Skin of body (tissue), 3 donors: ENCODE measurements at places on chromosomes 5 and 9. TPM values are rescaled to one million over a fixed set of nuclear protein-coding genes. Genes with fewer than 3 reads are reported as not detected.

GRCh38 chr5:159031513-159031912 is 68.2 kb downstream of the EBF1 start:
- DNase-seq = no peak

DNA sequence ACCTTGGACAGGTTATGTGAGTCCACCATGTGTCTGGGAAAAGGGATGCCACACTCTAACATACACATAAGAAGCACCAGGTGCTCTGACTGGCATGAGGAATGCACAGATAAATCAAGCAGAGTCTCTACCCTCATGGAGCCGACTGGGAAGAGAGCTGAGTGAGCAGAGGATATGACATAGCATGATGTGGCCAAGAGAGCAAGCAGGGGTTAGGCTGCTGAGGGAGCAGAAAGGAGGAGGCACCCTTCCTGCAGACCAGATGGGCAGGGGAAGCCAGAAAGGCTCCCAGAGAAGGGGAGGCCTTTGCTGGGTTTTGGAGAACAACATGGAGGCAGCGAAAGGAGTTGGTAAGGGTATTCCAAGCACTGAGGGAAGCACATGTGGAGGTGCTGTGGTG is 223.1 kb downstream of the GNA14 start:
- DNase-seq = no peak

DNA sequence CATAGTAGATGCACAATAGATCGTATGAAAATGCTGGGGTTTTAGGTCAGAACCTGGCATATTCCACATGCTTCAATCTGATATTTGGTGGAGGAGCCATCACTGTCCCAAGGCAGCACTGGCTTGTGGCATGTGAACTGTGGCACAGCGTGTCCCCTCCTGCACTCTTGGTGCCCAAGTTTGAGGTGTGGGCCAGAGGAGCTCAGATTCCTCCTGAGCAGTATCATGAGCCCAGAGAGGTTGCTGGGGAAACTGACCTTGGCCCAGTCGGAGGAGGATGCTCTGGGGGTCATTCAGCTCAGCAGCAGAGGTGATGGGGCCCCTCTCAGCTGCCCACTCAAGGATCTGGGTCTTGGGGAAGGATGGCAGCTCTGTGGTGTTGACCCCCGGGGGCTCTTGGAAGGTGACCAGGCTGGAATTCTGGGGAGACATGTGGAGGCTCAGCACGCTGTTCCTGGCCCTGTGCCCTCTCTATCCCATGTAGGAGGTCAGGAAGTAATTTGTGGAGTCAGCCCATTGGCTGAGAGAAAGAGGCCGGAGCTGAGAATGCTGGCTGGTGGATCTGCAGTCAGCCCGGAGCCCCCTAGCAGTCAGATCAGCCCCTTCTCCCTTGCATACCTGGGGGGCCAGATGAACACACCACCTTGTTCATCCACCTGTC is 23.7 kb downstream of the FPGS start:
- no peak for DNase-seq

DNA sequence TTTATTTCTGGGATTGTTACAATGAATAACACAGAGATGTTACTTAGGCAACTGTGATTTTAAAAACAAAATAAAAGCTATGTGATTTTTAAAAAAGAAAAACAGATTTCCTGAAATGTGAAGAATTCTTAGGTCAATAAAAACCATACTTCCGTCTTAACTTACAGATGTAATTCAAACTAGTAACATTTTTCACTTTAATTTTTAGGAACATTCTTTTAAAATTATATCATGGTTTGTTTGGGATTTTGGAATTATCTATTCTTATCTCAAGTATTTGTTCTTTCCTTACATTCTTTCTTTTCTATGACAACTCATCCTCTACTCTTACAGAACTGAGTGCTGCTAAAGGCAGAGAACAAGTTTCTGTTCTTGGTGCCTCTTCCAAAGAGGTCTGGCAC is 159.5 kb downstream of the RAPGEF6 start:
- DNase-seq = peak; percentile 25

DNA sequence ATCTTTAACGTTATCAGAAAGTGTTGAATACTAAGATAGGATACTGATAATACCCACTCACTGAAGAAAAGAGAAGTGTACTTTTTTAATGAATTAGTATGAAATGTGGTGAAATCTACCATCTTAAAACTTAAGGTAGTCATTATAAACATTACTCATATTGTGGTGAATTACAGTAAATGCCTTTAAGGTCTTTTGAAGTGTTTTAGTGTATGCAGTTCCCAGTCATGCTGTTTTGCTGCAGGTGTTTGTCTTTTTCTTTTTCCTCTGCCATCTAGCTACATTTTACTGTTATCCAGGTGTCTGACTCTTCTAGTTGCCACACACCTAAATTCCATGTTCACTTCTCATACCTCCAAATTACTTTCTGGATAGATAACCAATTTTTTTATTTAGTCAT is 72.6 kb downstream of the ERMP1 start:
- no peak for DNase-seq

GRCh38 chr5:123681061-123681460 is 169.1 kb downstream of the CSNK1G3 start:
- no peak for DNase-seq

- no peak for DNase-seq
These were observed 21.6 kb downstream of the UBAC1 start for GRCh38 chr9:135939351-135940265.

DNA sequence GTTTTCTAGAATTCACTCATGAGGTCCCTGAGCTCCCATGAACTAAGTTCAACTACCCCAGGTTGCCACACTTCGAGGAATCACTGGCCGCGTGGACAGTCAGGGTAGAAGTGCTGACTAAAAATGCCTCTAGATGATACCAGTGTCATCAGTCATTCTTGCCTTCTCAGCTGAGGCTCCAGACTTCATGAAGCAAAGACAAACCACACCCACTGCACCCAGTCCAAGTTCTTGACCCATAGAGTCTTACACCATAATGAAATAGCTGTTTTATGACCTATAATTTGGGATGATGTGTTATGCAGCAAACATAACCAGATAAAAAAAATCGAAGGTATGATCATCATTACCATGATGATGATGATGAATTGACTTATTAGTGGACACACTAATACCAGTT is 632.9 kb upstream of the TLE4 start:
- no peak for DNase-seq

DNA sequence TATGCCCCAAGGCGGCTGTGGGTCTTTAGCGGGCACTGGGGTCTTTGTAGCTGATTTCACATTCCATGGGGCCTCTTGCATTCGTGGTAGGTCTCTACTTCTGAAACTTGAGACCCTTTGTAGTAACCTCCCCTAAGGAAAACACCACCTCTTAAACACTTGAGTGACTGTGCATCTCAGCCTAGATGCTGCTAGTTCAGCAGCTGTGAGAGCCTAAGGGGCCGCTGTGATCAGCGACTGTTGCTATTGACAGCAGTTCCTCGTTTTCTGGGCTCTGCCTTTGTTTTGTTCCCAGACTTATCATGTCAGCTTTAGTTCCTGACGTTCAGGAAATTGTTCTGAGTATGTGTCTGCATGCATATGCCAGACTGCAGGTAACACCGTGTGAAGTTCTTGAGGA is 171.2 kb downstream of the HSPA4 start:
- DNase-seq = no peak

GRCh38 chr9:117823576-117823975 is 119.4 kb downstream of the TLR4 start:
- no peak for DNase-seq

DNA sequence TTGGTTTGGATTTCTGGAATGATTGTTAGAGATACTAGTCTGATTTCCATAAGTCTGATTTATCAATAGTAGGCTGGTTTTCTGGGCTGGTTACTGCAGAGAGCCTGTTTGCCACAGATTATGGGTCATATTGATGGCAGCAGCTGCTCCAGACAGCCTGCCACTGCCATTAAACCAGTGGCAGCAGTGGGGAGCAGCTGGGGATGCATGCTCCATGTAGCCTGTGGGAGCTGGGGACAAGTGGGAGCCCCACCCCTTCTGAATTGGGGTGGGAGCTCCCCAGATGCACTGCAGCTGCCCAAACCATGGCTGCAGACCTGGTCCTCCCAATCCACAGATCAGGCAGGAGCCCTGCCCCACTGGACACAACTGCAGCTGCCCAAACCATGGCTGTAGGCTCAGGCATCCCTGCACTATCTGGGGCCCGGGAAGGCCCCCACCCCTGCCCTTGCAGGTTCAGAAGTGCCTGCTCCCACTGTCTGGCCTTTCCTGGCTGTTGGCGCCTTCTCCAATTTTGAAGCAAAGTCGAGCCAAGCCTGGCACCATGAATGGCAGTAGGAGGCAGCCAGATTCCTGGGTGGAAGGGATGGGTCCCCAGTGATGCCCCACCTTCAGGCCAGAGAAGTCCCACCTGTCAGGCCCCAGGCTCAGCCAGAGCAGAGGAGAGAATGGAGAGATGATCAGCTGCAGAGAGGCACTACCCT is 402.9 kb upstream of the TYRP1 start:
- no peak for DNase-seq

- DNase-seq = no peak
These were observed 26.2 kb downstream of the ARL14EPL start for GRCh38 chr5:116058346-116058936.

- DNase-seq = no peak
These were observed 20.6 kb downstream of the GOLM1 start for GRCh38 chr9:86078731-86079130.

- no peak for DNase-seq
These were observed 6.5 kb upstream of the SSBP2 start for GRCh38 chr5:81757404-81757803.

GRCh38 chr5:24110004-24110615 is 534.7 kb downstream of the CDH10 start:
- DNase-seq = peak; percentile 4

DNA sequence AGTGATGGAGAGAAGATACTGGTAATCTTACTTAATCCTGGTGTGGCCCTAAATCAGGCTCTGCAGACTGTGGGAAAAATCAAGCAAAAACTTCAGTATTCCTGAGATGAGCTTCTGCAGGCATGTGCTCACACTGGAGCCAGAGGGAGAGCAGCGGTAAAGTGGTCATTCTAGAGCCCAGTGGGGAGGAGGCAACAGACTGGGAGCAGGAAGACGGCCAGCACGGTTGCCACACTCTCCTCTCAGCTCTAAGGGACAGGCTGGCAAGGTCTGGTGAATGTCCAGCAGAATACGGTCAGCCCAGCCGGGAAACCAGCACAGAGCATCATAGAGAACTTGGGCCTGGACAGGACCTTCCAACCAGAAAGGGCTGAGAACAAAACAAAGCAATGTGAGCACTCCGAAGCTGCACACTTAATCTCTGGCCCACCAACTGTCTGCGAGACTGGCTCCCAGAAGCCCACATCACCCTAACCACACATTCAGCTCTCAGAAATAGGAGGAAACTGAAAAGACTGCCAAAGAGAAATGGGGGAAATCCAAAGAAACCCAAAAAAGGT is 30.3 kb downstream of the MED27 start:
- no peak for DNase-seq

DNA sequence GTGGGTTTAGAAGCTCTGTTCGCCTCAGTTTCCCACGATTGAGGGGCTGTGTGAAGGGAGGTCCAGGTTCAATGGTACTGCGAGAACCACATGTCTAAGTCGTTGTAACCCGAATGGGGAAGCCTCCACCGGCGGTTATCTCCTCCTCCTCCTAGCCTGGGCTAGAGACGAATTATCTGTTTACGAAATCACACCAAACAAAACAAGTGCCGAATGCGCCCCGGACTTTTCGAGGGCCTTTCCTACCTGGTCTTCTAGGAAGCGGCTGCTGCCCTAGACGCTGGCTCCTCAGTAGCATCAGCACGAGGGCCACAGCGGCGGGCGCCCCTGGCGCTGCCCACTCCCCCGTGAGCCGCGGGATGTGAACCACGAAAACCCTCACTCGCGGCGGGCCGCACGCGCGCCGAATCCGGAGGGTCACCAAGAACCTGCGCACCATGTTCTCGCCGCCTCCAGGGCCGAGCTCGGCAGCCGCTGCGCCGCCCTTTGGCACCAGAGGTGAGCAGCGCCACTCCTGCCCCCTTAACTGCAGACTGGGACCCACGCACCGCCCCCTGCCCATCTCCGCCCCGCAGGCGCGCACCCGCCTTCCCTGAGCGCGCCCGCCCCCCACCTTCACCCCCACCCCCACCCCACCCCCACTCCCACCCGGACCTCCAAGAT is at the start of gene CDKN2A:
CDKN2A (minus strand) TSS at position 500 of the 663 bp plus-strand sequence.
- DNase-seq = no peak

The C9orf50 gene
- total RNA-seq = not detected

The PTCH1 gene
- 28.0 TPM for total RNA-seq

The SLC1A3 gene
- 61.1 TPM for total RNA-seq

The SLC34A1 gene
- total RNA-seq = not detected

The TEX48 gene
- total RNA-seq = not detected

The STK32A gene
- 5.0 TPM for total RNA-seq

The PDCD1LG2 gene
- total RNA-seq = 1.5 TPM

The MXD3 gene
- total RNA-seq = 9.7 TPM

The GPR151 gene
- not detected for total RNA-seq

The PLK2 gene
- 282 TPM for total RNA-seq
